ENCODE measurements at places on chromosomes 5 and 9.

DNA sequence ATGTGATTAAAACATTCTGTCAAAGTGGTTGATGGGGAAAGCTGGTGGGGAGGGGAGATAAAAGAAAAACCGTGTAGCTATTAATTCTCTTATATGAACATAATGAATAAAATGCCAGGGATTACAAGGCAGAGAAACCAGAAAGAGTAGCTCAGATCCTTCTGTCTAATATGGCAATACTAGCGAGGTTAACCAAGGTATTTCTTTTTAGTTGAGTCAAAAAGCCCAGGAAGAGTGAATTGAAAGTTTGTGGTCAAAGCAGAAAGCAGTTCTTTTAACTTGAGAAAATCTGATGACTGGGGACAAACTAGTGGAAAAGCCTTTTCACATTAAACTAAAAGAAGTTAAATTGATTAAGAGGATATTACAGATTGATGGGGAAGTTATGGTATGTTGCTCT lies 76.0 kb downstream of the ERBIN start:
- peaks cover 4% of the 10 kb centered on the region for H3K36me3 ChIP-seq
- H3K27me3 ChIP-seq = no peaks in the 10 kb centered on the region
- DNase-seq = no peak

GRCh38 chr5:132802044-132802684 lies 10.9 kb upstream of the SOWAHA start:
- H3K4me3 ChIP-seq = no peak overlapping the region
- no peaks in the 10 kb centered on the region for H3K27me3 ChIP-seq
- H3K36me3 ChIP-seq = no peaks in the 10 kb centered on the region
- no peak for DNase-seq

DNA sequence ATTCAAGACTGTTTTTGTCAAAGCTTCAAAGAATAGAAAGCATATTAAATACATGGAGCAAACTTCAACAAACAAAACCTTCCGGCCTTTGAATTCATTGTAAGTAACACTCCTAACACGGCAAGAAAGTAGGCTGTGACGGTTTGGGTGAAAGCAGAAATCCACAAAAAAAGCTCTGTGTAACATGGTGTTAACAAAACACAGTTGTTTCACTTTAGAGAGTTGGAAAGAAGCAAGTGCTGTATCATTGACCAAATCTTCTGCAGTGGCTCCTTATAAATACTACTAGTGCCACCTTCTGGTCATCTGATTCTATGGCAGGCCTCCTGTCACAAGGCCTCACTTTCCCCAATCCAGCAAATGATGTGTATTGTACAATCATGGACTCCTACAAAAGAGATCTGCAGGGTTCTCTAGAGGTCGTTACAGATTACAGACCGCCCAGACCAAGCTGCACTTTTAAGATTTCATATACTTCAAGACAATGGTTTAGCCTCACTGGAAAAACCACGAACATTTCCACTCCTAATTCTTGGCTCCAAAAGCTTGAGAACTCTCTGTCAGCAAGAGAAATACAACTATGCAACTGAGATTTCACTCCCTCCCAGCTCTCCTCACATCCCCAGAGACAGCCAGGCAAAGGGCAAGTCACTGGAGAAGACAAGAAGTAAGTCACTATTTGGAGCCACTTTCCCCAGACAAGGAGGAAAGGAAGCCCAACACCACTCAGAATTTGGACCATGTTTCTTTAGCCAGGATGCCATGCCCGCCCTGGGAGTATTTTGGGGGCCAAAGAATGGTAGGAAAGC lies 196.2 kb downstream of the DTWD2 start:
- no peak overlapping the region for H3K4me3 ChIP-seq
- H3K4me1 ChIP-seq = peaks cover 2% of the 10 kb centered on the region
- H3K27ac ChIP-seq = no peak overlapping the region
- no peaks in the 10 kb centered on the region for H3K27me3 ChIP-seq
- H3K36me3 ChIP-seq = no peaks in the 10 kb centered on the region

DNA sequence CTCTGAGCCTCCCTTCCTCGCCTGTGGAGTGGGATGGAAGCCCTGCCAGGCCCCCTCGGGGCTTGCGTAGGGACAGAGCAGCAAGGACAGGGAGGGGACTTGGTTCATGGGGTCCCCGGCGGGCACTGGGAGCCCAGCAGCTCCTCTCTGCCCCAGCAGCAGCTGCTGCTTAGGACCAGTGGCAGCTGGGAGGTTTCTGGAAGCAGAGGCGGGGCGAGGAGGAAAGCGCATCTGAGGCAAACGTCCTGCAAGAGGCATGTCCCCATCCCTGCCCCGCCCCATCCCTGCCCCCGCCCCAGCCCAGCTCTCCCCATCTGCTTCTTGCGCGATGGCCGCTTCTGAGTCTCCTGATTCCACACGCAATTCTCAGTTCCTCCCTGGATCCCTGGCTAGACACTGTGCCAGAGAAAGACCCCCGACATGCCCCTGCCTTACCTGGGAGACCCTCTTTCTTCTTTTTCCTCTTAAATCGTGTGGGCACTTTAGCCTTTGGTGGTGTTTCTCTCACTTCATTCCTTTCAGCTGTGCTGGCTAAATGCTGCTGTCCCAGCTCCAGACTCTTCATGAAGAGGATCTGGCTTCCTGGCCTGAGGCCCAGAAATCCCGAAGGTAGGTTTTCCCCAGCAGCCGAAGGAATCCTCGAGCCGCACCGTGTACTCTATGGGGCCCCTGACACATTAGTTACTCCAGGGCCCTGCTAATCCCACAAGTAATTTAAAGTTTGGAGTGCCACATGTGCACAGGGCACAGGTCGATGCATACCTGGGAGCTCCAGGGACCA lies 4.4 kb upstream of the OR2S2 start:
- no peaks in the 10 kb centered on the region for H3K36me3 ChIP-seq
- H3K4me1 ChIP-seq = no peaks in the 10 kb centered on the region
- no peak overlapping the region for H3K4me3 ChIP-seq
- peak; percentile 68 for DNase-seq
- H3K27me3 ChIP-seq = no peaks in the 10 kb centered on the region

DNA sequence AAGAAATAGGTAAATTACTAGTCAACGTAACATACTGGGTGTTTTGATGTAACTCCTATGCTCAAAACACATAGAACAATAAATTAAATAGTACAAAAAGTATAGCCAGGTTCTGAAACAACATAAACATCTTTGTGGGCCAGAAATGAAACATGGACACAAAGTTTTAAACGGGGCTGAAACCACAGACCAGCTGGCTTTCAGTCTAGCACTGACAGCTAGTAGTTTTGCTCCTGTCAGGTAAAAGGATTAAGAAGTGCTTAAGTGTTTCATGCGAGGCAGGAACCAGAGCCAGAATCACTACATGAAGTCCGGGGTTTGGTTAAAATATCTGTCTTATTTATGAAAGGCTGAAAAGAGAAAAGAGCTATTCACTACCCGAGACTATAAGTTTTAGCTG lies 19.5 kb downstream of the DCAF10 start:
- H3K4me3 ChIP-seq = no peak overlapping the region
- peaks cover 2% of the 10 kb centered on the region for H3K36me3 ChIP-seq
- H3K27ac ChIP-seq = no peak overlapping the region
- no peak for DNase-seq
- H3K27me3 ChIP-seq = no peaks in the 10 kb centered on the region

- H3K27ac ChIP-seq = no peak overlapping the region
- H3K4me1 ChIP-seq = no peaks in the 10 kb centered on the region
- no peaks in the 10 kb centered on the region for H3K27me3 ChIP-seq
- DNase-seq = no peak
Measured at GRCh38 chr5:123527190-123527589, 15.2 kb downstream of the CSNK1G3 start.

GRCh38 chr5:26884481-26884880 lies 153.9 kb downstream of the CDH9 start:
- DNase-seq = no peak
- H3K4me3 ChIP-seq = no peak overlapping the region
- no peaks in the 10 kb centered on the region for H3K4me1 ChIP-seq
- H3K36me3 ChIP-seq = no peaks in the 10 kb centered on the region
- H3K27me3 ChIP-seq = no peaks in the 10 kb centered on the region

GRCh38 chr9:124062172-124062571 lies 50.6 kb downstream of the LHX2 start:
- H3K4me3 ChIP-seq = no peak overlapping the region
- no peaks in the 10 kb centered on the region for H3K27me3 ChIP-seq
- no peaks in the 10 kb centered on the region for H3K36me3 ChIP-seq
- peak; percentile 43 for DNase-seq
- H3K27ac ChIP-seq = no peak overlapping the region

- no peaks in the 10 kb centered on the region for H3K36me3 ChIP-seq
- H3K27me3 ChIP-seq = no peaks in the 10 kb centered on the region
- H3K4me3 ChIP-seq = no peak overlapping the region
- H3K27ac ChIP-seq = no peak overlapping the region
Measured at GRCh38 chr5:178277866-178278265, 45.3 kb upstream of the PHYKPL start.

GRCh38 chr9:112554516-112554915 lies 67.9 kb downstream of the KIAA1958 start:
- H3K4me3 ChIP-seq = no peak overlapping the region
- DNase-seq = no peak
- H3K27me3 ChIP-seq = no peaks in the 10 kb centered on the region

GRCh38 chr9:86098824-86099700 lies at the start of gene GOLM1:
Gene GOLM1, minus strand, starts transcription at chr9:86099558. Its CDS starts 20,238 bp downstream, at chr9:86079320.
- no peaks in the 10 kb centered on the region for H3K36me3 ChIP-seq
- H3K27ac ChIP-seq = peak within 1 kb of the TSS; percentile 51
- peak within 1 kb of the TSS; percentile 89 for H3K4me3 ChIP-seq
- DNase-seq = peak; percentile 79
- H3K27me3 ChIP-seq = no peaks in the 10 kb centered on the region

DNA sequence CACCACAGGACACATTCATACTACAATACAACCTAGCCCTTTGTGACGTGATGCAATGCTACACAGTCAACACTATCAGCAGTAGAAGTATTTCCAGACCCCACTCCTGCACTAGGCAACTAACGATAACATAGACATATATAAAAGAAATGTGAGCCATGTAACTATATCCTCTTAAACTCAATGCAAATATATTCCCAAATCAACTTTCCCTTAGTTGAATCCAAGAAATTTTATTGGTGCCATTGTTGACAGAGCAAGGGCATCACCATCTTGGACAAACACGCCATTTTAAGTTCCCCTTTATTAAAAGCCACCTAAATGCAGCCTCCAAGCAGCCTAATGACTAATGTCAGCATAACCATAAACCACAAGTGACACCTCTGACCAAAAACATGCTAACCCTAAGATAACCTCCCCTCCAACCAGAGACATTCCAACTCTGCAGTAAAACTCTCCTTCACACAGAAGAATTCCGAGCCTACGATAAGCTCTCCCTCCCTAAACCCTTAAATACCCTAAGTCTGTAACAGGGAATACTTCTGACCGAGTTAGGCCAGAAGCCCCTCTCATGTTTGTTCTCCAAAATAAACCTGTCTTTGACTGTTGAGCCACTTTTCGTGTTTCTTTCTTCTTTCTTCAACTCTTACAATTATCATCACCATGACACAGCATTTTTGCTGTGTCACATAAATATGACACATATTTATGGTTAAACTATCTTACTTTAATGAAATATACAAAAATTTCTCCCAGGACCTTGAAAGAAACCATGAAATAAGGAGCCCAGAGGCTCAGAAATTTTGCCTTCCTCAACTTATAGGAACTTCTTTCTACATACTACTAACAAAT lies 1497.8 kb downstream of the EFNA5 start:
- H3K27me3 ChIP-seq = no peaks in the 10 kb centered on the region
- H3K27ac ChIP-seq = no peak overlapping the region
- peak; percentile 10 for DNase-seq

DNA sequence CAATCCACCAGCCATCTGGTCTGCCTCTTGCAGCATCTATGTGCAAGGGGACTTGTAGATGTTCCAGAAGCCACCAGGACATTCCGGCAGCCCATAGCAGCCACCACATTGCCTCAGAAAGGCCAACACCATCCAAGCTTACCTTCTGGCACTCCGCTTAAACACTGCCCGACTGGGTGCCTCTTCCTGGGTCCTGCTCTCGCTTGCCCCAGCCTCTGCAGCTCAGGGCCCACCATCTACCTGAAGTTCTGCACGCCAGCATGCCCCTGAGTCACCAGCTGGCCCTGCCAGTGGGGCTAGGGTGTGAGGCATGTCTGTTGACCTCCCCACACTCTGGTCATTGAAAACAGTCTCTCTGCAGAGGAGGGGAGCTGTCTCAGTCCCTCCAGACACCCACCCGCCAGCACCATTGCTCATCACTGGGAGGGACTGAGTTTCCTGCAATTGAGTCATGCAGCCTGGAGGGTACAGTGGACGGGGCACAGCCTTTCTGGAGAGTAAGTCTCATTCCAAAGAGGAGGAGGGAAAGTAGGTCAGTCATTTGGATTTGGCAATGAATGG lies 16.9 kb upstream of the COL5A1 start:
- peak overlapping the region; percentile 85 for H3K27ac ChIP-seq
- peak; percentile 46 for DNase-seq
- H3K4me3 ChIP-seq = no peak overlapping the region
- no peaks in the 10 kb centered on the region for H3K27me3 ChIP-seq

DNA sequence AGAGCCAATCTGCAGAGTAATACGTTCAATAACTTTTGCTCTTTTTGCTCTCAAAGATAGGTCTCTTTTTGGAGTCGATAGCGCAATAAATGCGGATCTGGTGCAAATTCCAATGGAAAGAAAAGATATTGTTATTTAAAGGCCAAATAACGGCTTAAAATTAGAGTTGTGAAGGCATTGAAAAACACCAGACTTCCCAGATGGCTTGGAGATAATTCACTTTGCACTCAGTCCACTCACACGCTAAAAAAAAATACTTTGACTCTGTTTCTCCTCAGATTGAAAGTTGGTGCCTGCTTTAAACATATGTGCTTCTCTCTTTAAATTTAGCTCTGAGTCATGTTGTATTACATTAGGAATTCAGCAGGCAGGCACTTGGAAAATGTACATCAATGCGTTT lies 19.5 kb upstream of the MED27 start:
- H3K27ac ChIP-seq = no peak overlapping the region
- DNase-seq = no peak
- H3K36me3 ChIP-seq = no peaks in the 10 kb centered on the region

DNA sequence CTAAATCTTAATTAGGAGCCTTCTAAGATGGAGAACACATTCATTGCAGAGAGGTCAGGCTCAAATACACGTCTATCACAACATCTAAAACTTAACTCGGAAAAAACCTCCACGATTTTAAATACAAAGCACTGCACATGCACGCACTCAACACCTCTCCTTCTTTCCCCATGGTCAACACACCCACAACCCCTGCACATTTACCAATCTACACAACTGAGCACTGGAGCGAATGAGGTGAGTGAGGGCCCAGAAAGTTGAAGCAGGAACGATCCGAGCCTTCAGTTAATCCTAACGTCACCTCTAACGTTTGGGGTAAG lies 278 bp upstream of the NIPSNAP3A start:
- no peaks in the 10 kb centered on the region for H3K4me1 ChIP-seq
- H3K4me3 ChIP-seq = peak overlapping the region; percentile 92
- H3K27ac ChIP-seq = no peak overlapping the region
- H3K27me3 ChIP-seq = no peaks in the 10 kb centered on the region
- DNase-seq = no peak

GRCh38 chr9:114889802-114890224 lies 40.6 kb downstream of the TNFSF8 start:
- H3K4me1 ChIP-seq = peaks cover 8% of the 10 kb centered on the region
- no peak overlapping the region for H3K27ac ChIP-seq
- H3K27me3 ChIP-seq = no peaks in the 10 kb centered on the region
- H3K36me3 ChIP-seq = no peaks in the 10 kb centered on the region
- no peak overlapping the region for H3K4me3 ChIP-seq

- H3K27ac ChIP-seq = no peak overlapping the region
- H3K36me3 ChIP-seq = no peaks in the 10 kb centered on the region
- no peaks in the 10 kb centered on the region for H3K4me1 ChIP-seq
- H3K4me3 ChIP-seq = no peak overlapping the region
- peaks cover 52% of the 10 kb centered on the region for H3K27me3 ChIP-seq
Measured at GRCh38 chr9:126676685-126677143, 63.0 kb downstream of the LMX1B start.

GRCh38 chr9:89933578-89933977 lies 328.8 kb downstream of the GADD45G start:
- H3K4me3 ChIP-seq = no peak overlapping the region
- DNase-seq = no peak

Measured in trophoblast cell (in vitro differentiated cells and primary cell).